CD4-positive, alpha-beta T cell treated with Interleukin-15 for 4 hours (primary cell): ENCODE measurements at places on chromosomes 12 and 14.

- no peak for DNase-seq
Measured at GRCh38 chr14:50100805-50101204, 15.6 kb downstream of the VCPKMT start.

- peak; percentile 41 for DNase-seq
Measured at GRCh38 chr12:32312049-32312670, 87.2 kb upstream of the FGD4 start.

DNA sequence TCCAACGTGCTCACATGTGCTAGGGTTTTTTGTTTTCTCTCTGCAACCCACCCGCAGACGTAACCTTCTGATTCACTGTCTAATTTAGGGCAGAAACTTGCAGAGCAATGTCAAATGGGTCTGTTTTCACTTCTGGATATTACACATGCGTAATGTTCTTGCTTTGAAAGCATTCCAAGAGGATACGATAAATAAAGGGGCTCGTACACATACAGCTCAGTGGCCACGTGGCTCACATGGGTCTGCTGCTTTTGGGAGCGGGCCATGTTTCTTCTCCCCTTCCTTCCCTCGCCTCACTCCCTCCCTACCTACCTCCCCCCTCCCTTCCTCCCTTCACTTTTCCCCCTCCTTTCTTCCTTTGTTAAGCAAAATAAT is 23.4 kb downstream of the CACNA1C start:
- DNase-seq: no peak

DNA sequence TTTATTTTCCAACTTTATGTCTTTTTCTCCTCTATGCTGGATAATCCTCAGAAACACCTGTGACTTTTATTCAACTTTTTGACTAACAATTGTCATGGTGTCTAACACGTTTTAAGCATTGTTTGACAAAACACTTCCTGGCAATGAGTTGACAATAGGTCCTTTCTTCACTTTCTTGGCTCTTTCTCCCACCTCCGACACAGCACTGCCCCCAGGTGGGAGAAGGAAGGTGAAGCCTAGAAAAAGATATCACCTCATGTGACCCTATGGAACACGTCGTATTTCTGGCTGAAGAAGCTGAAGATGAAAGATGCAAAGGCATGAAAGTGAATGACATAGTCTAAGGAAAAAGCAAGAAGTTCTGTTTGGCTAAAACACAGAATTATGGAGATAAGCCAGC is 430.0 kb downstream of the ETNK1 start:
- DNase-seq: no peak

- no peak for DNase-seq
Measured at GRCh38 chr12:3655328-3655900, 97.5 kb downstream of the CRACR2A start.

GRCh38 chr14:87899228-87899627 is 93.8 kb downstream of the GALC start:
- DNase-seq: no peak

- no peak for DNase-seq
Measured at GRCh38 chr12:91922674-91923073, 223.0 kb downstream of the BTG1 start.

DNA sequence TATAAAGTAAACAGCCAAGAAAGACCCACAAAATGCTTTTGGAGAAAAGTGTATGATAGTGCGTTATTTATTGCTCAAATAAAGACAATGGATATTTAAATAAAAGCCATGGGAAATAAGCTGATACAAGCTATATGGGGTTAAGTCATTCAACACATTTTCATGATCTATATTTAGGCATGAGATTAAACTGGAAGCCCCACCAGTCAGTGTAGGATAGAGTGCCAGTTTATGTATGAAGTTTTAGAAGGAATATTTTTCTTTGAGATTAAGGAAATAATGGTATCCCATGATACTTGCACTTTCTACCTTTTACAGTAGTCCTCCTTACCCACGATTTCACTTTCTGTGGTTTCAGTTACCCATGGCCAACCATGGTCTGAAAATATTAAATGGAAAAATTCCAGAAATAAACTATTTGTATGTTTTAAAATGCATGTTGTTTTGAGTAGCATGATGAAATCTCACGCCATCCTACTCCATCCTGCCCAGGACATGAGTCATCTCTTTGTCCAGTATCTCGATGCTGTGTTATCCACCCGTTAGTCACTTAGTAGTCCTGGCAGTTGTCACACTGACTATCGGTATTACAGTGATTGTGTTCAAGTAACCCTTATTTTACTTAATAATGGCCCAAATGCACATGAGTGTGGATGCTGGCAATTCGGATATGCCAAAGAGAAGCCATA is 22.3 kb downstream of the SYT1 start:
- DNase-seq: no peak
